ENCODE measurements at places on chromosomes 7 and 10.
A peak's percentile ranks its signal among the peaks of the same experiment; 100 is the strongest.

DNA sequence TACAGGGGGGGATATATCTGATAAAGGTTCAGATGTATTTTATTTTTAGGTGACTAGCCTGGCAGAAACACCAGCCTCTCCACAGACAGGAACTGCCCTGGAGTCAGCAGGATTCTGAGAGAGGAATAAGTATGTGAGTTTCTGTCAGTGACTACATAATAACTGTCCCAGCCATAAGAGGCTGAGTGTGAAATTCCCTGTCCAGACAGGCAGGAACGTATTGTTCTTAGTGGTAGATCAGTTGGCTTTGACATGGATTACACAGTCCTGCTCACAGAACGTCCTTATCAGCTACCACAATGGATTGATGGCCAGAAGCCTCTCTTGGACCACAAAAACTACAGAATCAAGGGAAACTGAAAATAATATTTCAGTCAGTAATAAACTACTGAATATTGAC lies 709.8 kb downstream of the PCDH15 start:
- DNase-seq = no peak
- H3K27ac ChIP-seq = no peak overlapping the region
- H3K27me3 ChIP-seq = no peaks in the 10 kb centered on the region

- H3K27ac ChIP-seq = peak overlapping the region; percentile 29
- no peaks in the 10 kb centered on the region for H3K4me1 ChIP-seq
- no peak overlapping the region for H3K4me3 ChIP-seq
Measured at GRCh38 chr7:140551355-140552239, 72.3 kb upstream of the MKRN1 start.

GRCh38 chr10:93115661-93116383 lies 42.1 kb downstream of the CYP26A1 start:
- no peaks in the 10 kb centered on the region for H3K4me1 ChIP-seq
- DNase-seq = peak; percentile 57
- H3K27ac ChIP-seq = no peak overlapping the region
- no peaks in the 10 kb centered on the region for H3K36me3 ChIP-seq
- H3K27me3 ChIP-seq = no peaks in the 10 kb centered on the region

DNA sequence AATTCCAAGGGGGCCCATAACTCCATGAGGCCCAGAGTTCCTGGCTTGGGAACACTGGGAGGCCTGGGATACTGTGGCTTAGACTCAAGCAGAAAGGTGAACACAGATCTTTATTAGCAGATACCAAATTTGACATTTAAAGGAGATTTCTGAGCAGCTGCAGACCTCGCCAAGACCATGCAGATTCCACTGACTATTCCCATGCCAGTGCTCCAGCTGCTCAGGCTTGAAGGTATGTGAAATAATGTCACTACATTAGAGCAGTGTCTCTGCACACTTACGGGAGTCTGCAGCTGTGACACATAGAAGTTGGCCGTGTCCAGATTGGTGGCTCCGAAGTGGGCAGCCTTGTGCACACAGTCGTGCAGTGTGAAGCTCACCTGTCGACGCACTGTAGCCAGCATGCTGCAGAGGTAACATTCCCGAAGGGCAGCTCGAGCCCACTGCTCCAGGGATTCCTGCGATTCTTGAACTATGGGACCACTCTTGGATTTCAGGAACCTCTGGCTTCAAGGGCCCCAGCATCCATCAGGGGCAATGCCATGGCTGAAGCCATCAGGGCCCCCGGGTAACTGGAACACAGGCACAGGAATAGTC lies 46.1 kb downstream of the SEPTIN7 start:
- H3K27me3 ChIP-seq = no peaks in the 10 kb centered on the region
- no peak overlapping the region for H3K4me3 ChIP-seq
- H3K27ac ChIP-seq = no peak overlapping the region
- H3K4me1 ChIP-seq = no peaks in the 10 kb centered on the region
- peaks cover 3% of the 10 kb centered on the region for H3K36me3 ChIP-seq

GRCh38 chr7:32222251-32222900 lies 152.2 kb upstream of the PDE1C start:
- H3K27me3 ChIP-seq = no peaks in the 10 kb centered on the region
- H3K36me3 ChIP-seq = no peaks in the 10 kb centered on the region
- no peak overlapping the region for H3K4me3 ChIP-seq
- H3K27ac ChIP-seq = no peak overlapping the region
- DNase-seq = no peak

- DNase-seq = no peak
- no peaks in the 10 kb centered on the region for H3K27me3 ChIP-seq
- no peaks in the 10 kb centered on the region for H3K36me3 ChIP-seq
- H3K4me1 ChIP-seq = peaks cover 2% of the 10 kb centered on the region
- no peak overlapping the region for H3K4me3 ChIP-seq
Measured at GRCh38 chr10:75250934-75251333, 15.2 kb upstream of the COMTD1 start.

DNA sequence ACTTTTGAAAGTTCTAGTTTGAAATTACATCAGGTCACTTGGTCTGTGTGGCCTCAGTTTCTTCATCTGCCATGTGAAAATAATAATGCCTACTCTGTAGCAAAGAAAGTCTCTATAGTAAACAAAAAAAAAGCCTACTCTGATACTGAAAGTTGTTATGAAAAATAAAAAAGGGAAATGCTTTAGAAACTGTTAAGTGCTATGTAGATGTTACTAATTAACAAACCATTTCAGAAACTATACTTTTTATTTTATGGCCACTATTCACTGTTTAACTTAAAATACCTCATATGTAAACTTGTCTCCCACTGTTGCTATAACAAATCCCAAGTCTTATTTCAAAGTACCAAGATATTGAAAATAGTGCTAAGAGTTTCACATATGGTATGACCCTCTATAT lies 50.6 kb downstream of the CFTR start:
- no peaks in the 10 kb centered on the region for H3K36me3 ChIP-seq
- no peaks in the 10 kb centered on the region for H3K27me3 ChIP-seq
- no peak for DNase-seq
- no peaks in the 10 kb centered on the region for H3K4me1 ChIP-seq
- no peak overlapping the region for H3K27ac ChIP-seq
- no peak overlapping the region for H3K4me3 ChIP-seq
